Foreskin keratinocyte (primary cell): ENCODE measurements at places on chromosomes 7 and 10.

- DNase-seq: no peak
Observed at GRCh38 chr10:119371704-119372663, 164.6 kb downstream of the GRK5 start.

DNA sequence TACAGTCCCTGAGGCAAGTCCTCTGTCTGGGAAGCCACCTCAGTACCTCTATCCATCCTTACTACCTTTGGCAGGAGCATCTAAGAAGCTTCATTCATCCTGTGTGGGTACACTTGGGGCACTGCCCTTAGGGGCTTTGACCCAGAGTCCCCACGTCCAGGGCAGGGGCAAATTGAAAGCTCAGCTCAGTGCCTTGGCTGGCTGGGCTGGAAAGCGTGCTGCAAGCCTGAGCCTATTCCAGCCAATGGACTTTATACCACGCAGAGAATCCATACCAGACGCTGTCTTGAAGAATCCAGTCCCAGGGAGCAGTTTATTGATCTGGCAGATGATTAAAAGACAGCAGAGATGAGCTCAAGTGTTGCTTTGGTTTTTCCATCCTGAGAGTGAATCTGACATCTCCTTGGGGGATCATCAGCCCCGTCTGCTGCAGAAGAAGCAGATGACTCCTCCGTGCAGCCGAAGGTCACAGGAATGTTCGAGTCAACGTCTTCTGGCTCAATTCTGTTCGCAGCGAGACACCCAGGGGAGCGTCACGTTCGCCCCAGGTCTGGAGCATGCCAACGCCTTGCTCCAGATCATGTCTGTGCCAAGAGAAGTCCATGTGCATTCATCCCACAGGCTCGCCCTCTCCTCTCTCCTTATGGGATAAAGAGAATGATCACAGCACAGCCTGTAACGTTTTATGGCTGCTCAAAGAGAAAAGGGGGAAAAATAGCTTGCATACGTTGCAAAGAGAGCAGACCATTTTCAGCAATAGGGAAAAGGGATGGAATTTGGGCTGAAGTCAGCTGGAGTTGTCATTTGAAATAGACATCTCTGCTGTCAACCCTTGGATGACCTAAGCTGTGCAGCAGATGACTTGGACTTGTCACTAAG, 35.8 kb upstream of the LYZL1 start:
- no peak for DNase-seq

GRCh38 chr10:72123616-72124015, 35.3 kb upstream of the SPOCK2 start:
- no peak for DNase-seq

DNA sequence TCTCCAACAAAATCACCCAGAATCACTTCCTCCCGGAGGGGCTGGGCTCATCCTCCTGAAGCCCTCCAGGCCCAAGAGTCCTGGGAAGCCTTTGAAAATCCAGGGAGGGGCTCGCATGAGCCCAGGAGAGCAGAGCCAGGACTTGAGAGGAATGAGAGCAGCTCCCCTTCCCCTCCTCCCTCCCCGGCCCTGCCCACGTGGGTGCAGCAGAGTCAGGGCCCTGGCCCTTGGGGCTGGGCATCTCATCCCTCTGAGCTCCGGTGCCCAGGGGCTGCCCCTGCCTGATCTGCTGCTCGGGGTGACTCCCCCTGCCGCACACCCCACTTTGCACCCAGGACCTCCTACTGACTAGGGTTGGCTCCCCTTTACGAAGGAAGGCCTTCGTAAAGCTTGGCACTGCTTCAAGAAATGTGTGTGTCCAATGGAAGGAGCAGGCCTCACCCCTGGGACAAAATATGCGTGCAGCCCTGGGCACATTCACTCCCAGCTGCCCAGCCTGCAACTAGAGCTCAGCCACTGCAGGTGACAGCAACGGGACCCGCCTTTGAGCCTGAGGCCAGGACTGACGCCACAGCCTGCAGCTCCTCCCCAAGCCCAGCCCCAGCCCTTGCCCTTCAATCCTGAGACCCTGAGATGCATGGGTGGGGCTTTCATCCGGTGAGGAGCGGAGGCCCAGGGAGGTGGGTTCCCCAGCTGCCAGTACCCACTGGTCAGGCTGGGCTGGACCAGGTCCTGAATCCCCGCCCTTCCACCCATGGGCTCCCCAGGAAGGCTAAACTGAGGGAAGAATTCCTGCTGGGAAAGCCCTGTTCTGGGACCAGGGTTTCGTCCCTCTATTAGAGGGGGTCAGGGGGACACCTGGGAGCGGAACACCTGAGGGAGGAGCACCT, 21.8 kb downstream of the PWWP2B start:
- DNase-seq: no peak

DNA sequence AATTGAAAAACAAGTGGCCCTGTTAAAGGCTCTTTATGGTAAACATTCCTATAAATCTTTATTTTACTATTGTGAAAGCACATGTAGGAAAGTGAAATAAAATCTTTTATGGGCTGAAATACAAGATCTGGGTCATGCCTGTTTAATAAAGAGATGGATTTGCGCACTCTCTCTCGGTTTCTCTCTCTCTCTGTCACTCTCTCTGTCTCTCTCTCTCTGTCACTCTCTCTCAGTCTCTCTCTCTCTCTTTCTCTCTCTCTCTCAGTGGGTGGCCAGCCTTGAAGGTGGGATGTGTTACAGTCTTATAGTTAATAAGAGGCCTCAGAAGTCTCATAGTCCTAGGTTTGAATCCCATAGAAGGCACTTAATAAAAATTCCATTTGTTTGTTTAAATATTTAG, 2.4 kb downstream of the TAC1 start:
- DNase-seq: no peak

- no peak for DNase-seq
Observed at GRCh38 chr7:41786404-41786803, 83.5 kb upstream of the INHBA start.

DNA sequence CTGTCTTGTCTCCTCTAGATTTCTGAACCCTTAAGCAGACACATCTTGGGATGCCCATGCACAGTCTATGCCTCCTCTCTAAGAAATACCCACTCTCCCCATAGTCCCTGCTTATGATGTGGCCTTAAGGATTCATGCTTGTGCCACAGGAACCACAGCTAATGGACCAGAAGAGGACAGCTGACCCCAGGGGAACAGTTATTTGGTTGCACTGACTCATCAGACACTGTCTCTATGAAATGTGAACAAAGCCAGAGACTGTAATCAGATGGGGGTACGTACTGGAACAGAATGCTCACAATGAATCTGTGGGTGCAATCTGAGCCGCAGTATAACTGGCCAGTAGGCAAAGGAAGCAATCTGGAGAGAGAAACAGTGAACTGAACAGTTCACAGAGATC, 121.9 kb downstream of the USP6NL start:
- no peak for DNase-seq

- no peak for DNase-seq
Observed at GRCh38 chr10:68288717-68289116, 43.1 kb upstream of the HNRNPH3 start.

GRCh38 chr7:95886501-95887090, 114.2 kb downstream of the DYNC1I1 start:
- peak; percentile 2 for DNase-seq

DNA sequence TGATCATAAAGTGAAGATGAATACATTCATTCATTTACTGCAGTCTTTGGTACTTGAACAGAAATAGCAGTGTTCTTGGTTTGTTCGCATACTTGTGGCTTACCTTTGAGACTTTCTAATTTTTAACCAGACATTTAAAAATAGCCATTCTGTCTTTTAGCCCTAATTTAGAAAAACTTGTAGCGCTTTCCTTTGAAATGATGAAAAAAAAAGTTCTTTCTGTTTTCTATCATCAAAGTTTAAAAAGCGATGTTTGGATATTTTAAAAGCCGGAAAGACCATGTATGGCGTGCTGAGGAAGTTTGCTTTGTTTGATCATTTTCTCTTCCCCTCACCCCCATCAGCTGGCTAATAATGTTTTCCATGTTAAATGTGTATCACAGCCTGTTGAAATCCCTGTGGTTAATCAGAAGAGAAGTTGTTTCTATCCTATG, 116.3 kb downstream of the CUX1 start:
- no peak for DNase-seq

DNA sequence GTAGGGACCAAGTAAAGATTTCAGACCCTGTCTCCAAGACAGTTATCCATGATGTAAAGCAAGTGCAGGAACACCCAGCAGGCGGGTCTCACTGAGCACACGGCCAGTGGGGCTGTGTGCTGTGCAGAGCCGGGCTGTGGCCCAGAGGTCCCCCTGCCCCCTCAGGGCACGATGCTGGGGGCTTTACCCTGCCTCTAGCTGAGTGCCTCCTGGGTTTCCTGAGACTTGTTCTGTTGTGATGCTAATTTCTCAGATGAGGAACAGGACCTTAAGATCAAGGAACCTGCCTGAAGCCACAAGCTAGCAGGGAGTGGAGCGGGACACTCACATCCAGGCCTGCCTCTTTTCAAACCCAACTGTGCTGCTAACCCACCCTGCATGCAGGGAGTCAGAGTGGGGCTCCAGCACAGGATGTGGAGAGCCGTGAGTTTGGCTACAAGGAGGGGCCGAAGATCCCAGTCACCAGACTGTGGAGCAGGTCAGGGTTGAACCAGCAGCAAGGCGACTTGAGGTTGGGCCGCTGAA, 76.1 kb upstream of the LYZL2 start:
- no peak for DNase-seq

DNA sequence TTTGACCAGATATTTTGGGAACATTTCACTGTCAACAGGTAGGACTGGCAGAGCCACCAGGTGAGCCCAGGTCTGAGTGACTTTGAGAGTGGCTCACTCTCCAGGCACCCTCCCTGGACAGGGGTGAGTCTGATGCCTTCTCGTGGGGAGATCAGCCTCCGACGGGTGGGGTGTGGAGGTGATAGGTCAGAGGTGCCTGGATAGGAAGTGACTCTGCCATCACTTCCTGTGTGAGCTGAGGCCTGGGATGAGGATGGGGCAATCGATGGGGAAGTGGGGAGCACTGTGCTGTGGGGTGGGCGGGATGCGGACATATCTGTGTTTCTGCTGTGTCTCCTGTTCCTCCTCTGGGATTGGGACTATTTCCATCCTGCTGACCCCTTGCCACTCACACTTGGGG, 34.6 kb downstream of the IFT22 start:
- no peak for DNase-seq

DNA sequence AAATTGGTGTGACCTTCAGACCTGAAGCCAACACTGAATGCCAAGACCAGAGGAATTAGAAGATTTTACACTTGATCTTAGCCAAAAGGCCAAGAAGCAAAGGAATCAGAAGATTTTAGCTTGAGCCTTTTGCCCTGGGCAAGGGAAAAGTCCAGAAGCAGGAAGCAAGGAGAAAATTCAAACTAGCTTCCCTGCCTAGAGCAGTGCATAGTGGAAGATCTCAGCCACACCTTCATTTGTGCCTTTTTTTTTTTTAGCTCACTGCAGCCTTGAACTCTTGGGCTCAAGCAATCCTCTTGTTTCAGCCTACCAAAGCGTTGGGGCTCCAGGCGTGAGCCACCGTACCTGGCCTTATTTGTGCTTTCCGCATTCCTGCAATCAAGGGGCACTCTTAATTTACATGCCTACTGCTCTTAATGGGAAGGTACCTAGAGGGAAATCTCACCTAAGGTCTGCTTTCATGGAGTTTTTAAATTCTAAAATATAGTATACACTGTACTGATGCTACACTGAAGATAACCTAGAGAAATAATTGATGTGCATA, 8.3 kb upstream of the PIP4K2A start:
- no peak for DNase-seq

DNA sequence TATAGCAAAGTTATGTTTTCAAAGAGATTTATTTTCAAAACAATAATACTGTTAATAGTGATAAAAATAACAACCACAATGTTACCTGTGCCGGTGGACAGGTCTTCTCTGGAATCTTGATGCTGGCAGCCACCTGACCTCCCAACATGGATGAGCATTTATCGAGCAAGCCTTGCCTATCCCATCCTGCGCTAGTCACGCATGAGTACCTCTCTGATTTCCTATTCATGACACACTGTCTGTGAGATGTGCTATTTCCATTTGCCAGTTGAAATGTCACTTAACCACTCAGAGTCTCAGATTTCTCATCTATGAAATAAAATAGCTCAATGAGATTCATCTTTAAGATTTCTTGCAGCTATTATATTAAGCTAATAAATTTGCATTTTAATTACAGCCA, 341.2 kb upstream of the VWC2 start:
- no peak for DNase-seq

DNA sequence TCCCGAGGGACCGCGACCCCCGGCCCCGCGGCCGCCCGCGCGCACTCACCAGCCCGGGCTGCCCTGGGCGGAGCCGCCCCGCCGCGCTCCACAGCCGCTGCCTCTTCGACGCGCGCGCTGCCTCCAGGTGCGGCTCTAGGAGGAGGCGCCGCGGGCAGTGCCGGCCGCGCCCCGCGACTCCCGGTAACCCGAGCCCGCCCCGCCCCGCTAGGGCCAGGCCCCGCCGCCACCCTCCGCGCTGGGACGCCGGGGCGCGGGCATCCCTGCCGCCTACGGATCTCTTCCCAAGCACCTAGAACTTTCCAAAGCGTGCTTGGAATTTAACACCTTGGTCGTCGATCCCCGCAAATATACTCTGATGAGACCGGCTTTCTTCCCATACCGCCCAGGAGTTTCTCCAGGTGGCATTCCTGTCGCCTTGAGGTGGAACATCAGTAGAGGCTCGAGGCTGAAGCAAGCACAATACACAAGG, at the start of gene SLC26A5:
Gene SLC26A5 (minus strand): TSS at position 159 of the 472 bp plus-strand sequence. CDS start 24,693 bp downstream, outside the sequence.
- DNase-seq: no peak

DNA sequence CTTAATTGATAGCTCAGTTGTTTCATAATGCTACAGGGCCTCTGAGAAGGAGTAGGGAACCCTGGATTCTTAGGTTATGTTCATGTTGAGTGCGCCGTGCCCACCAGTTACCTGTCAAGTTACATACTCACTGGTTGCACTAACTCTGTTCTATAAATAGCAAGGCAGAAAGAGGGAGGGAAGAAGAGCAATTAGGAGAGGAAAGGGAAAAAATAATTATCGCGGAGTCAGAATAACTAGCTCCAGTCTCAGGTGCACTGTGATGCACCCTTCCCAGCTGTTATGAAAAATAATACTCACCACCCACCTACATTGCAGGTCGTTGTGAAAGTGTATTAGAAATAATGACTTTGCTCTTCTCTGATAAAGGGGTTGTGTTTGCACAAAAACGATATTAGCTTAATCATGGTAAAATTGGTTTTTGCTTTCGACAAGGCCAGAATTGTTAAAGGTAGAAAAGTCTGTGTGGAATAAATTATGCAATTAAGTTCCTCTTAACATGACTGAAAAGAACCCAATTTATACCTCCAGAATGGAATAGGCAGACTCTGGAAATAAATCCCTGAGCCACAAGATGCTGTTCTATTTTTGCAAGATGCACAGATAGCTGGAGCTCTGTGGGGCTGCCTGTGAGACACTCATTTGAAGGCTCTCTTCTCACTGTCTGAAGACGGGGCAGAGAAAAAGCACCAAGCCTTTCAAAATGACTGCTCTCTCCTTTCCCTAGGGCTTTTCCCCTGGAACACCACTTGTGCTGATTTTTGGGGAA, 137.6 kb upstream of the PITRM1 start:
- no peak for DNase-seq

GRCh38 chr7:76505168-76506080, 4.9 kb upstream of the UPK3B start:
- DNase-seq: no peak
